ENCODE measurements at places on chromosomes 11 and 22.

GRCh38 chr22:24465566-24465965, 29.6 kb upstream of the UPB1 start:
- DNase-seq: no peak

GRCh38 chr11:8501836-8502235, 92.2 kb downstream of the STK33 start:
- DNase-seq: no peak

GRCh38 chr11:17744151-17744940, 9.8 kb downstream of the KCNC1 start:
- DNase-seq: no peak

DNA sequence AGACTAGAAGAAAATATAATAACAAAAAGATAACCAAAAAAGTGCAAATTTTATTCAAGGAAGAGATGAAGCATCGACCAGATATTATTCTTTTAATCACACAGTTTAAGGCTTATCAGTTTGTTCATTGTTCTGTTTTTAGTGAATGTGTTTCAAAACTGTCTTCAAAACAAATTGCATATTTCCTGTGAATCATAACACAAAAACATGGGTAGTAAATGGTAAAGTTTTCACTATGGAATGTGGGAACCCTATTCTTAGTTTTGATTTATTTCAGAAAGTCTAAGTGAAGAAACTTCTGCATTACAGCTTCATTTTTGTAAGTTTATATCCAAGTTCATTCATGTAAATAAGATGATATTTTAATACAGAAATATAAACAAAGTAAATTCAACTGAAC, 207.6 kb upstream of the LUZP2 start:
- DNase-seq: no peak

- DNase-seq: no peak
Observed at GRCh38 chr22:36387709-36387958, 133 bp downstream of the MYH9 start.

DNA sequence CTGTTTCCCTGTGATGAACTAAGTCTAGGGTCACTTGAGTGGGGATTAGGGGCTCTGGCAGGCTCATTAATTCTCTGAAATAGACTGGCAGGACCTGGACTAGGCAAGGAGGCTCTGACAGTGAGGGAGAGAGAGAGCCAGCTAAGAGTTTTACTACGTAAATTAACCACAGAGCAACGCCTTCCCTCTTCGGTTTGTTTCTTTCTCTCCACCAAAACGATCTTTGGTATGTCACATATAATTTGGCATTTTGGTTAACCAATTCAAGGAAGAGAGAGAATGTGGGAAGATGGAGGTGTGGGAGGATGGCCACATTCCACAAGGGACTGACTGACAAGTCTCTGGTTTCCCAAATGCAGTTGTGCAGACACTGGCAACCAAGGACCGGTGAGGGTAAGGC, 27.9 kb downstream of the ATG16L2 start:
- DNase-seq: no peak

DNA sequence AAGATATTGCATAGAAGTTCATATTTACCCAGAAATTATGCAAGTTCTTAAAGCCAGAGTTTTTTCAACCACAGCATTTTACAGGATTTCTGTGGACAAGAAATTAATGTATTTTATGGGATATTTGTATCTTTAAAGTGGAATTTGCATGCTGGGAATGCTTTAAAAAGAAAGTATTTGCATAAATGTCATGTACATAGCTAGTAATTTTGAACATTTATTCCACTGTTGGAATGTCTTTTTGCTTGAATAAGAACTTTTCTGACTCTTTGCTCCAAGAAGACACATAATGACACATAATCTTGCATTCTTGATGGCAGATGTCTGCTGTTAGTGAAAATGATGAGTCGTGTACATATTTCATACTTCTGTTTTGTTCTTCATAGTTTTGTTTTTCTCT, 66.6 kb downstream of the ATXN10 start:
- no peak for DNase-seq

- DNase-seq: peak; percentile 72
Observed at GRCh38 chr11:11036848-11037732, 179.2 kb upstream of the ZBED5 start.

GRCh38 chr22:31302006-31302405, 9.7 kb upstream of the PIK3IP1 start:
- DNase-seq: no peak

- peak; percentile 47 for DNase-seq
Observed at GRCh38 chr11:64996710-64997380, at the start of gene BATF2. TSS of gene BATF2 (minus strand) at chr11:64996971. CDS start at chr11:64996914, 57 bp downstream.
